ENCODE measurements at places on chromosomes 3 and 15.

DNA sequence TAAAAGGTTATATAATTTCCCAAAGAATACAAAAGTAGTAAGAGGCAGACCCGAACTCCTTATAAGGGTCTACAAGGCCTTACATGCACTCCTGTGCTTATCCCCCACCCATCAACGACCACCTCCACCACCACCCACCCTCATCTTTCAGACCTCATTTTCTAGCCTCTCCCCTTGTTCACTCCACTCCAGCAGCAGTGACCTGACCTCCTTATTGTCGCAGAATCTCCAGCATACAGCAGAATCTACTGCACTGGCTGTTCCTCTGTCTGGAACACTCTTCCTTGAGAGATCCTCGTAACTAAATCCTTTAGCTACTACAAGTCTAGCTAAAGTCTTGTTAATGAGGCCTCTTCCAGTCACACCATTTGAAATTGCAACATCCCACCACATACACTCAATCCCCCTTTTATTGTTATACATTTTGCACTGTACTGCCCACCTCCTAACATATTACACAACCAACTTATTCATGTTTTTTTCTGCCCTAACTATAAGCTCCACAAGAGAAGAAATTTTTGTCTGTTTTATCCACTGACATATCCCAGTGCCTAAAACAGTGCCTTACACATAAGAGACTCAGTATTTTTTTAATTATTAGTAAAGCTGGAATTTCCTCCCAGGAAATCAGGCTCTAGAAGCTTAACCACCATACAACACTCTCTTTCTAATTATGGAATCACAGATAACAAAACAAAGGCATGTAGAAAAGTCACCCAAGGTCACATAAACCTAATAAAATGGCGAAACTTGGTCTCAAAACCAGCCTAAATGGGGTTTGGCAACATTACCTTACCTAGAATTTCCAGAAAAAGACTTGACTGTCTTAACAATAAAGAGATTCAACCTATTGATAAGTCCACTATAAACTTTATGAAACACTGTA is 40.2 kb downstream of the ZNF148 start:
- DNase-seq = no peak

GRCh38 chr3:87390353-87390752 is 114.0 kb upstream of the POU1F1 start:
- DNase-seq = no peak

- no peak for DNase-seq
Measured at GRCh38 chr15:34185666-34186065, 24.2 kb downstream of the KATNBL1 start.

GRCh38 chr15:90834626-90835025 is 33.8 kb upstream of the FURIN start:
- DNase-seq = no peak

- no peak for DNase-seq
Measured at GRCh38 chr3:23519314-23520208, 286.2 kb upstream of the UBE2E1 start.

DNA sequence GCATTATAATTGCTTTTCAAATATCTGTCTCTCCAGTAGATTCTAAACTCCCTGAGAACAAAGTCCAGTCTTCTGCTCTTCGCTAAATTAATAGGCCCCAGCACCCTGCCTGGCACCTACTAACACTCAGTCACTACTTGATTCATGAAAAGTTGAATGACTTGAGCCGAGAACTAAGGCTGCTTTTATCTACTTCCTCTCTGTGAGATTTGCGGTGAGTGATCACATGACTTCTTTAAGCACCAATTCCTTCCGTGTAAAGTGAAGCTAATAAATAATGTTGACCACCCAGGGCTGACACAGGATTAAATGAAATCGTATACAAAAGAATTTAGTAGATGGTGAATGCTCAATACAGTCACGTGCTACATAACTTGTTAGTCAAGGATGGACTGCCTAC is 44.6 kb upstream of the PGPEP1L start:
- DNase-seq = no peak

GRCh38 chr3:144775551-144775950 is 803.9 kb downstream of the DIPK2A start:
- DNase-seq = no peak
